ENCODE measurements at places on chromosomes 5 and 9.

GRCh38 chr9:93064392-93065134 lies 6.1 kb downstream of the SUSD3 start:
- peak; percentile 58 for DNase-seq

DNA sequence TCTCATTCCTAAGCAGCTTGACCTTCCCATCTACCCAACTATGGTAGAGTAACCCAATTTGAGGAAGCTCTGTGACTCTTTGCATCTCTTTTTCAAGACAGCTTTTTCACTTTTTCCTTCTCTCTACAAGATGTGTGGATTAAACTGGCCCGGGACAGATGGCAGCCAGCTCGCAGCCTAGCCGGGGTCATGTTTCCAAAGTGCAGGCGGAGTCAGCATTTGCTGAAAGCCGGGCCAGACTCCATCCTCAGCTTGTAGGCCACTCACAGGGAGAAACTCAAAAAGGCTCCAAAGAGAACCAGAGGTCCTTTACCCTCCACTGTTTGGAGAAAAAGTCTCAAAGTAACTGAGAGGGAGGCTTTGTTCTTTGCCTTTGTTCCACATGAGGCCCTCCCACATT lies 286.8 kb upstream of the PANK3 start:
- DNase-seq = no peak

DNA sequence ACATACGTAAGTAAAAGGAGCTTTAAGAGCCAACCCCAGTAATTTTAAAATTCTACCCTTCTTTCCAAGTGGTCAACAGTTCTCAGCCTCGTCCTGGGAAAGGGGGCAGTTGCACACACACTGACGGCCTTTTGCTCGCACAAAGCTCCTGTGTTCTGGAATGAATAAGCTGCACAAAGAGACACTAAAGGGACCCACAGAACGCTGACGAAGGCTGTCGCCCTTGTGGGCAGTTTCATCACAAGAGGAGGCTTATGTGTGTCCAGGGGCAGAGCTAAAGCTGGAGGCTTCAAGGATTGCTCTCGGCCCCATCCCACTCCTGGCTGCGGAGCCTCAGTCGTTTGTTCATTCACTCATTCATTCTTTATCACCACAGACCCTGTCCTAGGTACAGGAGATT lies 67.0 kb upstream of the NEK6 start:
- no peak for DNase-seq

DNA sequence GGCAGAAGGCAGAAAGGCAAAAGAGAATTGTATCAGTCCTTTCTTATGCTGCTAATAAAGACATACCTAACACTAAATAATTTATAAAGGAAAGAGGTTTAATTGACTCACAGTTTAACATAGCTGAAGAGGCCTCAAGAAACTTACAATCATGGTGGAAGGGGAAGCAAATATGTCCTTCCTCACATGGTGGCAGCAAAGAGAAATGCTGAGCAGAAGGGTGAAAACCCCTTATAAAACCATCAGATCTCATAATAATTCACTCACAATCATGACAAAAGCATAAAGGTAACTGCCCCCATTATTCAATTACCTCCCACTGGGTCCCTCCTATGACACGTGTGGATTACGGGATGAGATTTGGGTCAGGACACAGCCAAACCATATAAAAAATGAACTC lies 312.5 kb upstream of the PTGER4 start:
- no peak for DNase-seq

DNA sequence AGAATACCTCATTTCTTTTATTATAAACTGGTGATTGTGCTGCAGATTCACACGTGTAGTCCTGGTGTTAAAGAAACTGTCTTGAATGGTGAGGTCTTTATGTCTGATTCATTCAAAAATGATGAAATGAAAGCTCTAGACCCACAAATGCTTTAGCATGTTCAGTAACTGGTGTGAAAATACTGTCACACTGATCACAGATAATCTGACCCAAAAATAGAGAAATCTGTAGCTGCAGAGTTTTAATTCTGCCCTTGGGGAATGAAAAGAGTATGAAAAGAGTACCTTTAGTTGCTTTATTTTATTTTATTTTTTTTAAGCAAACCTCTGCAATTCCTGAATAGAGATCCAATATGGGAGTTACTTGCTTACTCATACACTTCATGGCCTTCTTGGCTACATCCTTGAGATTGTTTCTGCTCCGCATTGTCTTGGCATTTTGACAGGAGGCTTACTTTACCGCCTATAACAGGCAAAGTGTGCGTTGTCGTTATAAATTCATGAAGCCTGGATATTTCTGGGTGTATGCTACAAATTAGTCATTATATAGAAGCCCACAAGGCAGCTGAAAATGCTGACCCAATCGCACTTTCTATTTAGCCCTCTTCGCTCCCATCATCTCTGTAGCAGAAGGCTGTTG lies 2.7 kb downstream of the RGMB start:
- no peak for DNase-seq

- no peak for DNase-seq
Observed at GRCh38 chr9:115226152-115226551, 108.2 kb upstream of the TNC start.
